A549 treated with RU486 at 1 μM for 4 hours (cell line): ENCODE measurements at places on chromosomes 11 and 22. TPM values are rescaled to one million over a fixed set of nuclear protein-coding genes. Genes with fewer than 3 reads are reported as not detected.

Gene SEC14L6
- not detected in 5 replicates for total RNA-seq

Gene KCNA4
- not detected in 5 replicates for total RNA-seq

Gene GDPD4
- not detected in 5 replicates for total RNA-seq

Gene SVIP
- total RNA-seq: 10.6 to 16.4 TPM (median 15.4 TPM) in 5 replicates

Gene RRM1
- 72.9 to 96.2 TPM (median 85.8 TPM) in 5 replicates for total RNA-seq

Gene FGF4
- total RNA-seq: not detected in 5 replicates

Gene TRIM49
- not detected in 5 replicates for total RNA-seq

Gene MIOX
- total RNA-seq: not detected in 5 replicates

Gene PHETA2
- not detected in 5 replicates for total RNA-seq

Gene NLRP10
- not detected in 5 replicates for total RNA-seq

Gene SAA2
- total RNA-seq: not detected in 5 replicates

Gene SYT7
- 0.71 to 1.4 TPM (median 0.88 TPM) in 5 replicates for total RNA-seq

Gene POU2AF2
- total RNA-seq: not detected in 5 replicates

Gene GGT5
- total RNA-seq: 1.8 to 2.6 TPM (median 2.4 TPM) in 5 replicates
